Adrenal gland (tissue), 19 donors: ENCODE measurements at places on chromosomes 12 and 14. TPM values are rescaled to one million over a fixed set of nuclear protein-coding genes. Genes with fewer than 3 reads are reported as not detected.

OR6C2 gene
- total RNA-seq = not detected

SERPINA6 gene
- not detected for total RNA-seq

FAM222A gene
- 21.0 TPM for total RNA-seq

ADGRD1 gene
- 3.3 TPM for total RNA-seq

WDHD1 gene
- 2.7 TPM for total RNA-seq

GPR135 gene
- total RNA-seq = 3.7 TPM

ZFHX2 gene
- 3.2 TPM for total RNA-seq

ANKRD33 gene
- 0.06 TPM for total RNA-seq

CRY1 gene
- 18.3 TPM for total RNA-seq

CAMKK2 gene
- 33.3 TPM for total RNA-seq

DDX55 gene
- total RNA-seq = 16.9 TPM

AQP2 gene
- 0.10 TPM for total RNA-seq

CHGA gene
- 1,182 TPM for total RNA-seq

KERA gene
- total RNA-seq = not detected

SMIM41 gene
- 0.83 TPM for total RNA-seq

SOAT2 gene
- total RNA-seq = not detected

CLEC4A gene
- total RNA-seq = 1.5 TPM

TMCC3 gene
- total RNA-seq = 7.4 TPM

AICDA gene
- not detected for total RNA-seq

KCNA5 gene
- total RNA-seq = 0.12 TPM

CNPY2 gene
- 157 TPM for total RNA-seq

COCH gene
- 4.2 TPM for total RNA-seq

LRP1-AS gene
- total RNA-seq = not detected

GPR68 gene
- 0.29 TPM for total RNA-seq

KRT8 gene
- 52.8 TPM for total RNA-seq

DCN gene
- 1,673 TPM for total RNA-seq

CFAP73 gene
- 0.28 TPM for total RNA-seq

RASAL1 gene
- 43.6 TPM for total RNA-seq

MYO1H gene
- total RNA-seq = not detected

C14orf39 gene
- not detected for total RNA-seq

TAS2R9 gene
- not detected for total RNA-seq

PTPN6 gene
- total RNA-seq = 86.2 TPM

FBLN5 gene
- 389 TPM for total RNA-seq

CLECL1 gene
- total RNA-seq = 1.0 TPM

SIX1 gene
- total RNA-seq = 0.96 TPM

ENDOU gene
- not detected for total RNA-seq

SLC25A47 gene
- total RNA-seq = not detected

HOXC11 gene
- total RNA-seq = not detected

MAPK1IP1L gene
- 132 TPM for total RNA-seq
